ENCODE measurements at places on chromosomes 4 and X.

DNA sequence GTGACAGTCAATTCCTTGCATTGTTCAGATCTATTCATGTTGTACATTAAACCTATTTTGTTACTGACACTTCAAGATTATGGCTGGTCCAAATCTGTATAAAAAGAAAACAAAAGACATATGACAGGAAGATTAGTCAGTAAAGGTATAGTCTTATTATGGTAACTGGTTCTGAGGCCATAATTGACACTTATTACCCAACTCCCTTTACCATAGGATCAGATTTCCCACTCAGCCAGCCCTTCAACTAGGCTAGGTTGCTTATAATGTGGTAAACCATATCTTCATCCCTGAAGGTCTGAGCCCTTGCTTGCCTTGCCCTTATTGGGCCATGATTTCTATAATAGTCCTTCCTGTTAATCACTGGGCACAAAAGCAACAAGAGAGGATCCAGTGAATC lies 289.6 kb downstream of the CXXC4 start:
- no peak for DNase-seq

DNA sequence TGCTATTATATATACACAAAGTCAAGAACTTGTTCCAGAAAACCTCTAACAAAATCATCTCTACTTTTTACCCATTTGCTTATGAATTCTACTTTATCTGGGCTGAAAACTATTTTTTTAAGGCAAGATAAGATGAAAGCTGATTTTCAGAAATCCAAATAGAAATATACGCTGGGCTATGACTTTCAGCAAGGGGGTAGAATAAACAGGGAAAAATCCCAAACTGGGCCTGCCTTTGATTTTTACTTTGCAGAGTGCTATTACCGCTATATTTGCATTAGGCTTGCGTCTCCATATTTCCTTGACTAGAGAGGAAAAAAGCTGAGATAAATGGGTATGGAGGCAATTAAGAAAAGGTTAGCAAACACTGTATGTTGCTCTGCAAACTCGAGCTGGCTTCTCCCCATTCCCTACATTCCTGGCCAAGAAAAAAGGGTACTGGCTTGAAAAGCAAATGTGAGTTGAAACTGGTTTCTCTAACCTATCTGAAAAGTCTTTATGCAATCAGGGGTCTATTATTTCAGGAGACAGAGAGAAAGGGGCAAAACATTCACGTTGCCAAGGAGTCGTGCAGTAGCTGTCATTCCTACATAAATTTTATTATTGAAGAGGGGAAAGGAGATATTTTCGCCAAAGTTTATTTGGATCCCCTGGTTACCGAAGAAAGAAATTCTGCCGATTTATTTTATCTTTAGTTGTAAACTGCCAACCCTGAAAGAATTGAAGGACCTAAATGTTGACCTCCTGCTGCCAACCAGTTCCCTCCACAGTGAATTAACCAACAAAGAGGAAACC lies 2.2 kb downstream of the TMEM47 start:
- no peak for DNase-seq

GRCh38 chr4:19239565-19239964 lies 1012.1 kb upstream of the SLIT2 start:
- no peak for DNase-seq

- no peak for DNase-seq
Measured at GRCh38 chrX:32281853-32282252, 929.5 kb downstream of the DMD start.

DNA sequence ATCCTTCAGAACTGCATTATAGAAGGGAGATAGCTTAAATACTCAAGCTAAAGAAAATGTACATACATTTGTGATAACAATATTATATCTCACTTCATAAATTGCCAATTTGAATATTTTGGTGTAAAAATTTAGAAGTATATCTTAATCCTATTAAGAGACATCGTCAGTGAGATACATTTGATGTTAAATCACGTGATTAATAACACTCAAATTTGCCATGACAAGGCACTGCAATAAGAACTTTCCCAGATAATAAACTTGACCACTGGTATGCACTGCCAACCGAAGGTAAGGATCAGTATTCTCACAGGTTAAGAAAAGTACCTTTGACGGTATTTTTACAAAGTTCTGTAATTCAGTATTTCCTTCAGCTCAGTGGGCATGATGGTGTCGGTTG lies 764.7 kb upstream of the FRG1 start:
- no peak for DNase-seq

DNA sequence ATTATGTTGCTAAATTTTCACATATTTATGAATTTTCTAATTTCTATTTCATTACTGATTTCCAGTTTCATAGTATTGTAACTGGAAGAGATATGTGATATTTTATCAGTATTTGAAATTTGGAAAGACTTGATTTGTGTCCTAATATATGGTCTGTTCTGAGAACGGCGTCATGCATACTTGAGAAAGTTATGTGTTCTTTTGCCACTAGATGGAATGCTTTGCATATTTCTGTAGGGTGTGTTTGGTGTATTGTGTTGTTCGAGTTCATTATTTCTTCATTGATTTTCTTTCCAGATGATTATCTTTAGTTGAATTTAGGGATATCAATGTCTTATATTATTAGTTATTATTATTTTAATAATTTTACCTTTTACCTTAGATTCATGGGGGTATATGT lies 110.6 kb upstream of the ITM2A start:
- DNase-seq, result no peak

DNA sequence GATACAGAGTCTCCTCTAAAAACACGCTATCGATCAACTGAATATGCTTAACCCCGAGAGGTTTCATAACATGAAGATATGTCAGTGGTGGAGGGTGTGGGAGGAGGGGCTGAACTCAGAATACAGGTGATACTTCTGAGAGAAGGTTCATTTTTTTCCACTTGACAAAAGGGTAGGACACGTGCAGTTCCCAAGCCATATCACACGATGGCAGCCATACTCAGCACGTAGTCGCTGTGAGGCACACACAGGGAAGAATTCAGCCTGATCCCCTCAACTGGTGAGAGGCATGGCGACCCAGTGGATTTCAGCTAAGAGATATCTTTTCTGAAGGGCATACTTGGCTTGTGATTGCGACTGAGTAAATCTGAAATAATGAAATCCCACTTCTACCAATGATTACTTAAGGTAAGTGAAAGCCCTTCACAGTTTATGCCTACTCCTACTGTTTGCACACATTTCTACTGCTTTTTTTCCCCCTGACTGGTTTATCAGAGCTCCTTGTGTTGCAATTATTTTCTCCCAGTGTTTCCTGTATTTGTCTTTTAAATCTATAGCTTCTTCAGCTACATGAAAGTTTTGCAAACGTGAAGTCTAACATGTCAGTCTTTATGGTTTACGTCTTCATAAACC lies 133.1 kb downstream of the CORIN start:
- no peak for DNase-seq

GRCh38 chr4:90099812-90100211 lies 27.4 kb upstream of the CCSER1 start:
- no peak for DNase-seq

- DNase-seq, result no peak
Measured at GRCh38 chr4:173699841-173700475, 169.9 kb upstream of the HAND2 start.

- DNase-seq, result no peak
Measured at GRCh38 chr4:54657551-54658251, at the start of gene KIT. TSS of gene KIT (plus strand) at chr4:54657957. CDS start at chr4:54658015, 58 bp downstream.

GRCh38 chrX:81120936-81121371 lies 80.8 kb downstream of the HMGN5 start:
- peak; percentile 20 for DNase-seq

DNA sequence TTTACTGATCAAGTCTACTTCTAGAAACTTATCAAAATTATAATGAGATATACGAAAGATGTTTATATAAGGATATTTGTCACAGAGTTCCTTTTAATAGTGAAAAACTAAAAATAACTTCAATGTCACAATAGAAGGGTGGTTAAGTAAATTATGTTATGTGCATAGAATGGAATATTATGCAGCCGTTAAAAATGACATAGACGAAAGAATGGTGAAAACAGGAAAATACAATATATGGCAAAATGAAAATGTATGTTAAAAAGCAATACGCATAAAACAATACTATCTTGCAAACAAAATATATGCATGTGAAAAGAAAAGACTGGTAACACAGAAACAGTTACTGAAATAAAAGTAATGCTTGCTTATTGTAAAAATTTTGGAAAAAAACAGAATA lies 19.1 kb downstream of the ZDHHC9 start:
- no peak for DNase-seq

DNA sequence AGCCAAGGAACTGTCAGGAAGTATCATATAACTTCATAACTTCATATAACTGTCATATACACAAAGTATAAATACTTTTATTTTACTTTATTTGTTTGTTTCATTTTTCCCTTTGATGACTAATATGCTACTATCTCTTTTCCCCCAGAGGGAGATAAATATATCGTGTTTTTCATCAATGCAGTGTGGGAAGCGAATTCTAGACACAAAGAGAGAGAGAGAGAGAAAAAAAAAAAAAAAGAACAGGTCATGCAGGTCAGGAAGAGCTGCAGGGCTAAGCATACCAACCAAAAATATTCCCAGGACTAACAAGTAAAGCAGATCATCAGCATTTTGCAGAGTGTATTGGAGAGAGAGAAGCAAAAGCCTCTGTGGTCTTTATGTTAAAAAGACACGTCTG lies 1849.2 kb downstream of the STIM2 start:
- no peak for DNase-seq

GRCh38 chrX:20061855-20062254 lies 54.9 kb downstream of the MAP7D2 start:
- DNase-seq, result no peak

- no peak for DNase-seq
Measured at GRCh38 chr4:121978172-121978516, 26.3 kb upstream of the TRPC3 start.

Measured in stimulated activated CD4-positive, alpha-beta T cell treated with anti-CD3 and anti-CD28 coated beads, Interleukin-12 subunit alpha, Interleukin-12 subunit beta, amount 100 ng/mL, for 24 hours (primary cell).